Ascending aorta (tissue), 2 donors: ENCODE measurements at places on chromosomes 7 and 10. TPM values are rescaled to one million over a fixed set of nuclear protein-coding genes. Genes with fewer than 3 reads are reported as not detected.
A peak's percentile ranks its signal among the peaks of the same experiment; 100 is the strongest.

The NUTM2E gene
- total RNA-seq: not detected

DNA sequence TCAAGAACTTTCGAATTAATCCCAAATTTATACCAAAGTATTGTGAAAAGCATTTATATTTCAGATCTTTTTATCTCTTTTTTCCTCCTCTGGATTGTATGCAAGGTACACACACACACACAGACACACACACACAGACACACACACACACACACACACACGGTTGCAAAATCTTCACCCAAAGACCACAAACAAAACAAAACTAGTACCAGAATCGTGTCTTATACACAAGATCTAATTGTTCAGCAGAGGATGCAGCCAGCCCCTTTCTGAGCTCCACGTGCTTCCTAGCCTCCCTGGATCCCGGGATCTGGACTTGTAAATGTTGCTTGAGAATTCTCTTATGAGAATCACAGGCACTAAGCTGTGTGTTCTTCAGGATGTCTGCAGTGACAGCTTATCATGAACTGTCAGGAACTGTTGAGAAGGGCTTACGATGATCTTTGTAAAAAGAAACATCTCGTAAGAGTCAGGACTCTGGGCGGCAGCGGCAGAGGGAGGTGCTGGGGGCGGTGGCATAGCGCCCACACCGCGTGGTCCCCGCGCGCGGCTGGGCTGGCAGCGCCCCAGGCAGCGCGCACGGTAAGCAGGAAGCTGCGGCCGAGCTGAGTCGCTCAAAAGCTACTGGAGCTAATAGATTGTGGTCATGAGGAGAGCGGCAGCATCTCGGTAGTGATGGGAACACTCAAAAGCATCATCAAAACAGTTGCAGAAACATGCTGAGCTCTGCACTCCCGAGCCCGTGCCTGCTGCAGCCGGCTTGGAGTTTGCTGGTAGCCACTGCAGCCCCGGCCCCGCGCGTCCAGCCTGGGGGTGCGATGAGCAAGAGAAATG is 277.6 kb downstream of the GATA3 start:
- DNase-seq: peak; percentile 70

- DNase-seq: no peak
Observed at GRCh38 chr10:28125701-28126100, 126.8 kb upstream of the ODAD2 start.

The COL17A1 gene
- total RNA-seq: 0.64 TPM

DNA sequence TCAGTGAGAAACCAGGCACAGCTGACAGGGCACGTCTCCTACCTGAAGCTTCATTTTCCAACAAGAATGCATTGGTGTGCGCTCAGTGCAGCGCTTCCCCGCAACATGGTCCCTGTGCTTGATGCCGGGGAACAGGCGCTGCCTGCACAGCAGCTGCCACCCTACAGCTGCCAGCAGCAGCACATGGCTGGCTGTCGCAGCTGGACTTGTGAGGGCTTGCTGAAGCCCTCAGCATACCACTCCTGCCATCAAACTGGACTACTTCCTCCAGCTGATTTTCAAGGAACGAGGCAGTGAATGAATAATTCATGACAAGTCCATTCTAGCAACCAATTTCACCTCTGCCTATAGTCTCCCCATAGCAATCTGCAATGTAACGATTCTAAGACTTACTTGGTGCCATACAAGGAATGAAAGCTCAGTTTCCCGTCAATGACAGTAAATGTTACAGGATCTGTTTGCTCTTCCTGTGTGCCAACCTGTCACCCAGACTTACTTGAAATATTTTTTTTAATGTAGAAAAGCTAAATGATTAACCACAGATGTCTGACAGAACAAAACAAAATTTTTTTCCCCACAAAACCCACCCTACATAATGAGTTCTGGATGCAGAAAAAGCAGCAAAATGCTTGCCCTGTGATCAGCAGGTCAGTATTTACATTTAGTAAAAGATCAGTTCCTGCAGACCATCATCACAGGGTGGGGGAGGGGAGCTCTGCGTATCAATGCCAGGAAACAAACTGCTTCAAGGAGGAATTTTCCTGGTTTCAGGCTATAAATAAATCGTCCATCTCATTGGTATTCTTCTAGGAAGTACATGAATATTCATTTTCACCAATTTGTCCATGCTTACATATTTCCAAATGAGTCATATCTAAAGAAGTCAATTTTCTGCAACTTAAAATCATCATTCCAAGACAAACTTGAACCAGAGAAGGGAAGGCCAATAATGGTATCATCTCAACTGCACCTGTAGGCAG is 140.6 kb downstream of the ALOX5 start:
- no peak for DNase-seq

The TAS2R4 gene
- total RNA-seq: not detected

The ACBD5 gene
- total RNA-seq: 8.7 TPM

The AKR1C1 gene
- 18.4 TPM for total RNA-seq

DNA sequence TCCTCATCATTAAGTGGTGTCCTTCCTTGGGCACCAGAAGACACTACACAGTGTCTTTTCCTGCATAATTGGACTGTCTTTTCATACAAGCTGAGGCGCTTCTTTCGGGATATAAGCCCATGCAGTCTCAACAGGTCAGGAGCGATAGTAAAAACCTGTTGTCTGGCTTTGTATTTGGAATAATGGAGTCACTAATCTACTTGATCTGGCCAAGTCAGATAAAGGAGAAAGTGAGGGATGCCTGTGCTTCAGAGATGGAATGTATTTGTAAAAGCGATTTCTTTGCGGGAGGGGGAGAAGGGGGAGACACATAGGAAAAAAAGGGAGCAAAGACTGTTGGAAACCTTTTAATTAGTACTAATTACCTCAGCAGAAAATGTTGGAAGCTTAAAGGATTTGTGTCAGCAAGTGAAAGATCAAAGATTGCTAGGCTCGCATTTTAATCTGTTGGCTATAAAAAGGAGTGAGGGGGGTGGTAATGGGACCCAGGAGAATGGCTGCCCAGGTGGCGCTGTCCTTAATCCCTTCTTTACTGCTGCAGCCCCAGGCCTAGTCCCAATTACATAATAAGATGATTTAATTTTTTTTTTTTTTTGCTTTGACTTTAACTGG is 581.4 kb downstream of the LRMDA start:
- no peak for DNase-seq

DNA sequence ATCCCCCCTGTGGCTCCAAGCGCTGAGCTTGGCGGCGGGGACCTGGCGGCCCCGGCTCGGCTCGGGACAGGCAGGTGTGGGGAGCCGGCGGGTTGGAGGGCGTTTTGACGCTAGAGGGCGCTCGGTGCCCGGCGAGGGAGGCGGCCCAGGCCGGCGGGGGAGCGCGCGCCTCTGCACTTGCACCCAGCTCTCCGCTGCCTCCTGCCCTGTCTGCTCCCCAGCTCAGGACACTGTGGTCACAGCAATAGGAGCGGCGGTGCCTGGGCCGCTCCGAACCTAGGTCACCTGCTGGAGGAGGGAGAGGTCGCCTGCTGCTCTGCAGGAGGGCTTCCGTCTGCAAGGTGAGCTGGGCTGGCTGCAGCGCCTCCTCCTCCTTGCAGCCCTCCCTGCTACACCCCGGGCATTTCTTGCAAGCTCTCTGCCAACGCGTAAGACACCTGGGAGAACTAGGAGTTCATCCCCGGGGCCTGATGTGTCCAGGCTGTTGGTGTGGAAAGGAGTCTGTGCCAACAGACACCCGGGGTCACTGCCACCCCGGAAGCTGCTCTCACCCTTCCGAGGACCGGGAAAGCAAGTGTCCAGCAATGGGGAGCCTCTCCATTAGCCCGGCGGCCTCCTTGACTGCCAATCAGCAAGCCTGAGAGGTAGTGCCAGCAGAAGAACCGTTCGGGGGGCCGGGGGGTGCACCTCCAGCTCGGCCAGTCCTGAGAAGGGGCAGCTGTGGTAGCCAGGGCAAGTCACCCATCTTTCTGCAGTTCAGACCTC is 620.4 kb downstream of the GALNT17 start:
- no peak for DNase-seq

DNA sequence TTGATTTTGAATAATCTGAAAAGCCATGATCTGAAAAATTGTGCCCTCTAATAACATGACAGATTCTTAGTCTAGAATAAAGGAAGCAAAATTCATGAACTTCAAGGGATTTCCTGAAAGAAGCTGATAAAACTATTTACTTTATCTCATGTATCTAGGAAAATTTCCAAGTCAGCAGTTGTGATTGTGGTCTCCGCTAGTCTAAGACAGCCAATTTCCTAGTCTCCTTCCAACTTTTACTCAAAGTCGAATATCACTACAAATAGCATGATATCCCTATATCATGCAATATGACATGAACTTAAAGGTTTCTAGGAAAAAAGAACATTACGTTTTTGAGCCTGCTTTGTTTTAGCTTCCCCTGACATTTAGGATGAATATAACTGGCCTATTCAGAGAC is 202.1 kb upstream of the GHITM start:
- no peak for DNase-seq

The PPP1R3A gene
- total RNA-seq: not detected
